Stimulated activated CD4-positive, alpha-beta T cell treated with anti-CD3 and anti-CD28 coated beads, Interleukin-15, amount 100 ng/mL, for 1 hour (primary cell): ENCODE measurements at places on chromosomes 4 and X.

DNA sequence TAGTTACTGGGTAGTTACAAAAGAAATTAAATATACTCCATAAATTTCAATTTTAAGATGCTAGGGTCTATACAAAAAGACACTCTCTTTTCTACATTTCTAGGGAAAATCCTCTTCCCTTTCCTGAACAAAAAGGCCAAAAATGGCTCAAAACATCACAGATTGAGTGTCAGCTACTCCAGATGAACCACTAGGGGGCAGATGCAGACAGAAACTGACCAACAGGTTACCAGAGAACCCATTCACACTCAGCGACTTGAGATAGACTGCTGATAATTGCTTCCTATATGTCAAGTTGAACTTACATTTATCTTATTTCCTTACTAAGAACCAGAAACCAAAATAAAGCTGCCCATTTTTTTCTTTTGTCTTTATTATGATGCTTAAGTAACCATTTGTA lies 83.4 kb upstream of the MID1IP1 start:
- DNase-seq, result no peak

- DNase-seq, result no peak
These were observed 209.2 kb upstream of the FAT4 start for GRCh38 chr4:125105561-125105960.

DNA sequence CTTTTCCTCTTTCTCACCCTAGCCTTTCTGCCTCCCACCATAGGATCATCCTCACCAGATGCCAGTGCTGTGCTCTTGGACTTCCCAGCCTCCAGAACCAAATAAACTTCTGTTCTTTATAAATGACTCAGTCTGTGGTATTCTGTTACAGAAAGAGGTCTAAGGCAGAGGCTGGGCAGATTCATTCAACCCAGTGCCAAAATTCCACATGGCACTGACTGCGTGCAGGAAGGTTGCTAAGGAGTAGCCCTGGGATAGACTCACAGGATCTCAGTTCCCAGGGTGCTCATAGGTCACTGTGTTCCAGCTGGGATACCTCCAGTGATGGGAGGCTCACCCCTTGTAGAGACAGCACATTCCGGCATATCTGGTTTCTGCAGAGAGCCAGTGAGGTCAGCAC lies 22.0 kb downstream of the SORCS2 start:
- no peak for DNase-seq

GRCh38 chr4:87213421-87214075 lies 6.9 kb downstream of the KLHL8 start:
- no peak for DNase-seq
